ENCODE measurements at places on chromosomes 6 and 20.

DNA sequence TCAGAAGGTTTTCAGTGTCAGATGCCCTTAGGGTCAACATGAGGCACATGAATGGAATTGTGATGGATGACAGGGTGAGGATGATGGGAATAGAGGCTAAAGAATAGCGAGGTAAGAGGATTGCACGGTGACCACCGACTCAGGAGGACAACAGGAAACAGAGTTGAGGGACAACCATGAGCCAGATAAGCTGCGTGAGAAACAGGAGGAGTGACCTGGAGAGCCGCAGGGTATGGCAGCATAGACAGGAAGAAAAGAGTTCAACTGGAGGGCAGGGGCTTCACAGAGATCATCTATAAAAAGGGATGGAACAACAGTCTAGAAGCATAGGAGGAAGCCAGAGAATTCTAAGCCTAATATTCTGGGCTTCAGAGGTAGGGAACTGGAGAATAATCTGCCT lies 84.7 kb upstream of the ENPP5 start:
- DNase-seq = no peak

DNA sequence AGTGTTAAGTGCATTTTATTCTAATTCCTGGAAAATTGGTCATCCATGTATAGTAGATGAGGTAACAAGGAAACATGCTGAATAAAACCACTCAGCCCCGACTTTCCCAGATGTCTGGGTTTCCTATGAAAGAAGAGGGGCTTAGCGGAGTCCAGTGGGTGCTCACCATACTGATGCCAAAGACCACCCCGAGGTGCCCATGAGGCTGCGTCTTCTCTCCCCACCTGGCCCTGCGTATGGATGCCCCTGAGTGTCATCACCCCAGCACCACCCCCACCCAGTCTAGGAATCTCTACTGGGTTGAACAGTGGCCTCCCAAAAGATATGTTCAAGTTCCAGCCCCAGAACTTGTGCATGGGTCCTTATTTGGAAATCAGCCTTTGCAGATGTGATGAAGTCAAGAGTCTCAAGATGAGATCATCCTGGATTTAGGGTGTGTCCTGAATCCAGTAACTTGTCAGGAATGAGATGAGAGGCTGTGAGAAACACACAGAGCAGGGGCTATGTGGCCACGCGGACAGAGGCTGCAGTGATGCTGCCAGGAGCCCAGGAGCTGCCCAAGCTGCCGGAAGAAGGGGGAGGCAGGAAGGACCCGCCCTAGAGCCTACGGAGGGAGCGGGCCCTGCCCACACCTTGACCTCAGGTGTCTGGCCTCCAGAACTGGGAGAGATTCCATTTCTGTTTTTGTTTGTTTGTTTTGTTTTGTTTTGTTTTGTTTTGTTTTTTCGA lies 124.6 kb upstream of the CDH4 start:
- no peak for DNase-seq

DNA sequence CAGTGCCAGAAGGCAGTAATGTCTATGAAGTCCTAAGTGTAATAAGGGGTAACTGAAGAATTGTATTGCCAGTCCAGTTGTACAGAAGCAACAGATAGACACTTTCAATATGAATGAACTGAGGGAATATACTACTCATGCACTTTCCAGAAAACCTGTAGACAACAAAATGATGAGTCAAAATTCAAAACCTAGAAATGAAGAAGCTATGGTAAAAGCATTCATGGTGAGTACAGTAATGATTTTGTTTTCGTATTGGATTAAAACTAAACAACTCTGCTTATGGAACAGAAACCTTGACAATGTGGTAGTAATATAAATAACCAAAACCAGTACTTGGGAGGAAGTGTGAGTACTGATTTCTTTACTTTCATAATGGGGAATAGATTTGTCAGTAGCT lies 35.0 kb downstream of the ARMC2 start:
- peak; percentile 51 for DNase-seq

DNA sequence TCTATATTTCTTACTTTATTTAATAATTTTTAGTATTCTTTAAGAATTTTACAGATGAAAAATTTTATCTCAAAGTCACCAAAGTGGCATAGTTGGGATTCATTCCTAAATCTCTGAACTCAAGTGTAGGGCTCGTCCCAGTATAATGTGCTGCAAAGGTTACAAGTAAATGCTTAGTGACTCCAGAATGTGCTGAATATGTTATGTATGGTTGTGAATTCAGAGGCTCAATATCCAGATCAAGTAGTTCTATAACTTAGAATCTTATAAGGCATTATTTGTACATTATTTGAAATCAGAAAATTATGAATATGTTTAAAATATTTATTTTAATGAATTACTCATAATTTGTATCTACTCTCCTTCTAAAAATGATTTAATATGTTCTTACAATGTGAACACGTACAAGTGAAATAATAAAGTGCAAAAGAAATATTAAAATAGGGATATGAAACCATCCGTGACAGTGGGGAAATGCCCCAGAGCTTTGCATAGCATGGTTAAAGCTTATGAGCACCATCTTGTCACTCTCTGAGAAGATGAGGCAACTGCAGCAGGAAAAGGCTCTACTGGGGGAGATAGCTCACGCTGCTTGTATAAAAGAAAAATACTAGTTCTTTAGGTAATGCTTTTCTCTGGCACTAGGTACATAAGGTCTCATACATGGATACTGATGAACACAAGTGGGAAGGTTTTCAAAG lies 259.0 kb downstream of the FOXC1 start:
- DNase-seq = peak; percentile 74

DNA sequence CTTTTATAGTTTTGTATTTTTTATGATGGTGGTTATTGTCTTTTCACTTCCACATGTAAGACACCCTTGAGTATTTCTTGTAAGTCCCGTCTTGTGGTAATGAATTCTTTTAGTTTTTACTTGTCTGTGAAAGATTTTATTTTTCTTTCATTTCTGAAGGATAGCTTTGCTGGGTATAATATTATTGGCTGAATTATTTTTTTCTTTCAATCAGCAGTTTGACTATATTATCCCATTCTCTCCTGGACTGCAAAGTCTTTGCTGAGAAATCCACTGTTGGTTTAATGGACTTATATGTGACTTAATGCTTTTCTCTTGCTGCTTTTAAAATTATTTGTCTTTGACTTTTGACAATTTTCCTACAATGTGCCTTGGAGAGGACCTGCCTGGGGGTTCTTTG lies 13.8 kb downstream of the KIF25 start:
- DNase-seq = no peak

GRCh38 chr6:107173779-107174178 lies 58.5 kb upstream of the BEND3 start:
- no peak for DNase-seq

DNA sequence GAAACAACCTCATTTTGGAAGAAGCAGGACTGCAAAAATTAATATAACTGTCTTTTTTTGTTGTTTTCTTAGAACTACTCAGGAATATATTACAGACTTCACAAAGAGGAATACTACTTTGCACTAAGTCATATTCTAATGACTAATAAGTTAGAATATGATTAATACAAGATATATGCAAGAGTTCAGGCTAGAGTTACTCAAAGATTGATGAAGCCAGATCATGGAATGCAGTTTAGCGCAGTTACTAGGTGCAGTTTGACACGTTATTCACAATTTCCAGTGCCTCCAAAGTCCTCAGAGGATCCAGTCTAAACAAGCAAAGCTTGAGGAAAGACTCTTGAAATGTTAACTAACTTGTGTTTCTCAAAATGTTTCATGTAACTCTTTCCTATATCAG lies 1.2 kb upstream of the MYCT1 start:
- no peak for DNase-seq

- no peak for DNase-seq
Measured at GRCh38 chr6:116106146-116106545, 5.5 kb downstream of the NT5DC1 start.

GRCh38 chr6:6654599-6655575 lies 66.4 kb downstream of the LY86 start:
- DNase-seq = peak; percentile 45

DNA sequence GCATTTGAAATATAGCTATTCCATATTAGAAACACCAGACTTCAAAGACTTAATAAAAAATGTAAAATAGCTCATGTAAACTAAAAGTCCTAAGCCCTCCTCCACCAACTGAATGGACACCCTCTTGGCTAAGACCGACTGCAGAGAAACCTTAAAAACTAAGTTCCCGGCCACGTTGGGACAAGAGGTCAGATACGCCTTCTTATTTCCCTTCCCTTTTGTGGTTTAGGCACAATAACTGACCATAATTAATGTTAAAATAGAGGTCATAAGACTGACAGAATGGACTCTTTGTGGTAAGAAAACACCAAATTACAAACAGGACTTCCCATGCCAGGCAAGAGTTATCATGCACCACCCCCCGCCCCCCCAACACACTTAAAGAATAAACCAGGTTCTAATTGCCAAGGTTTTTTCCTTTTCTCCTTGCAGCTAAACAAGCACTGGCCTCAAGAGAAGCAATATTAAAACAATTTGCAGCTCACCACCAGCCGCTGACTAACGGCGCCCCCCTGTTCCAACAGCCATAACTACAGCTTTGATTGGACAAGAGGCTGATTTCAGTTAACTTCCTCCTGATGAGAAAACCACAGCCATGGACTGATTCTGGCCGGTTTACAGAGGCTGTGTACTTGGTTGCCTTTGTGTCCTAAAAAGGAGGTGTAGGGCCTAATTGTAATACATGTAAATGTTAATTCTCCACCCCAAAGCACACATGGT lies 10.7 kb upstream of the LAMP5 start:
- DNase-seq = peak; percentile 75

DNA sequence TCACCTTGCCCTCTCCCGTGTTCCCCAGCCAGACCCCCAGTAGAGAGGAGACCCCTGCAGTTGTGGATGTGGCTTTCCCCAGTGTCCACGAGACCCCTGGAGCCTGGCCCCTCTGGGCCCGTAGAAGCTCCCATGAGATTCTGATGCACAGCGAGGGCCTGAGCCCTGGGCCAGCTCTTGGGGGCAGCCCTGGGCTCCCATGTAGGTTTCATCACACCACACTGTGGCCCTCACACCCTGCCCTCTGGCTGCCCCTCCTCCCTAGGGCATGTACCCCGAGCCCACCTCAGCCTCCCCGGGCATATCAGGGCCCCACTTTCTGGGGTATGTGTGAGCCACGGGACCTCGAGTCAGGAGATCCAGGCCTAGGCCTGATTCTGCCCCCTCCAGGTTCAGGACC lies 7.0 kb upstream of the CHRNA4 start:
- no peak for DNase-seq

DNA sequence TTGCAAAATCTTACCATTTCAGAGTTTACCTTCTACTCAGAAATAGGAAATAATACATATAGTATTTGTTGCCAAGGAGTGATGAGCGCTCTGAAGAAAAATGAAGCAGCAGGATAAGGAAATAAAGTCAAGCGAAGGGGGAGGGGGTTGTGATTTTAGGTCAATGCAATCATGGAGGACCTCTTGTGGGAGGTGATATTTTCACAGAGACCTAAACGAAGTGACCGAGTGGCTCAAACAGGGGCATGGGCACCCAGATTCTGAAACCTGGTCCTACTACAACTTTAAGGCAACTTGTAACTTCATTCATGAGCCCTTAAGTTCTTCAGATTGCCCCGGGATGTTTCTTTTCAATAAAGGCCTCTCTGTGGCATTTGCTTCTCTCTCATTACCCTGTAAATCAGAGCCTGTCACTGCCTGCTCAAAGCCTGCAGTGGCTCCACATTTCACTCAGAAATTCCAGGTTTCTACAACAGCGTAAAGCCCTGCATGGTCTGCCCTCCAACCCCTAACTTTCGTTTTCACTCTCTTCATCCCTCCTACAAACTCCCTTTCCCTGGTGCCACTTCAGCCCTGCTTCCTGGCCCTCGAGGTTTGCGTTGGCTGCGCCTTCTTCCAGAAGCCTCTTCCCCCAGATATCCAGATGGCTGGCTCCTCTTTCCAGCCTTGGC lies 162.7 kb downstream of the TBC1D7 start:
- no peak for DNase-seq

GRCh38 chr6:168231393-168231957 lies 88.1 kb downstream of the DACT2 start:
- no peak for DNase-seq

Measured in inflammatory macrophage treated with lipopolysaccharide for 4 hours (primary cell).